ENCODE measurements at places on chromosomes 16 and 17.

- peak; percentile 46 for DNase-seq
Observed at GRCh38 chr16:9091867-9092281, 430 bp downstream of the HAPSTR1 start.

- DNase-seq, result no peak
Observed at GRCh38 chr17:12691173-12691572, 25.5 kb downstream of the MYOCD start.

GRCh38 chr16:72566174-72566573, 394.2 kb upstream of the PMFBP1 start:
- DNase-seq, result no peak

DNA sequence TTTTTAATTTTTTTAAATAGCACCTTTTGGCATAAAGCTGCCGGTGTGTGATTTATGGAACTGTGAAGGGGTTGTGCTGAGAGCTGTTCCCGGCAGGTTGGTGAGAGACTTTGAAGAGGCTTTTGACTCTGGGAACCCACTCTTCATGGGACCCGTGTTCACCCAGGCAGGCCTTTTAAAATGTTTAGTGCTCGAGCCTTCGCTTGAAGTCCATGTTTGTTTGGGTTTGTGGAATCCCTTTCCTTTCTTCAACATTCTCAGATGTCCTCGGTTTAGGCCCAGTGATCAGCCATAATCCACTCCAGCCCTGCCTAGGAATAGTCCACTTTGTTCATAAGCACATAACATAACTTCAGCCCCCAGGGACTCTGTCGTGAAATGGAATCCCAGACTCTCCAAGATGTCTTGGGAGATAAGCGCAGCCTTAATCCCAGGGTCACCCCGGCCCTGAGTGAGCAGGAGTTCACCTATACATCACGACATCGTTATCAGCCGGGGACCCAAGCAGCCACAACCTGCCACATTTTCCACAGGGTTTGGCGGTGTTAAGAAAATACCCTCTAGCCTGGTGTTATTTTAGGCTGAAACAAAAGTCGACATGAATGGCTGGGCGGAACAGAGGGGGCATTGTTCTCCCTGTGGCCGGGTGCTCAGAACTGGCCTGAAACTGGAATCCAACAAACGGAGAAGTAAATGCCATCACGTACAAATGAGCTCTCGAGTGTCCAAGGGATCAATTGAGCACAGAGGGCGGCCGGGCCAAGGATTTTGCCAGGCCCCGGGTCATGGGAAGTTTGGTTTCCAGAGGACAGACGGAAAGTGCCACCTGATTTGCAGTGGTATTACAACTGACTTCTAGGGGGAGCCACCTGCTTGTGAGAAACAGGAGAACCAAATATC, 145.7 kb upstream of the IRX3 start:
- no peak for DNase-seq

GRCh38 chr17:77332981-77333685, 192.4 kb downstream of the SEC14L1 start:
- DNase-seq, result peak; percentile 24

GRCh38 chr16:20799599-20799998, 6.7 kb downstream of the ERI2 start:
- peak; percentile 8 for DNase-seq

DNA sequence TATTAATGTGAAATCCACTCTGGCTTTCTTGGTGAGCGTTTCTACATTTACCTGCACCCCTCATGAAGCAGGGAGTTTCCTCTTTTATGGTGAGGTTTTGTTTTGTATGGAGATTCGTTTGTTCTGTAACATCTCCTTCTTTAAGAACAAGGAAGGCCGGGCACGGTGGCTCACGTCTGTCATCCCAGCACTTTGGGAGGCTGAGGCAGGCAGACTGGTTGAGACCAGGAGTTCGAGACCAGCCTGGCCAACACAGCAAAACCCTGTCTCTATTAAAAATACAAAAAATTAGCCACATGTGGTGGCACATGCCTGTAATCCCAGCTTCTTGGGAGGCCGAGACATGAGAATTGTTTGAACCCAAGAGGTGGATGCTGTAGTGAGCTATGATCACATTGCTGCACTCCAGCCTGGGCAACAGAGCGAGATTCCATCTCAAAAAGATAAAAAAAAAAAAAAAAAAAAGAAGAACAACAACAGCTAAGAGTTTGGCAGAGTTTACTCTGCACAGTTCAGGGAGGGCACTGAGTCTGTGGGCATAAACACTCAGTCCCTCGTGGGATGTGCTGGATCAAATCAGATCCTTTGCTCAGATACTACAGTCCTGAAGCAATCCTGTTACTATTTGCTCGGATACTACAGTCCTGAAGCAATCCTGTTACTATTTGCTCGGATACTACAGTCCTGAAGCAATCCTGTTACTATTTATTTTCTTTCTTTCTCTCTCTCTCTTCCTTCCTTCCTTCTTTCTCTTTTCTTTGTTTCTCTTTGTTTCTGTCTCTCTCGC, 28.9 kb downstream of the ADCY9 start:
- no peak for DNase-seq

- DNase-seq, result no peak
Observed at GRCh38 chr16:9528511-9529079, 437.2 kb downstream of the HAPSTR1 start.

GRCh38 chr16:87252269-87252970, 64.8 kb downstream of the C16orf95 start:
- DNase-seq, result no peak

GRCh38 chr16:53662072-53662471, 41.6 kb downstream of the RPGRIP1L start:
- no peak for DNase-seq

GRCh38 chr16:31201582-31202413, 762 bp downstream of the PYCARD start:
- DNase-seq, result peak; percentile 50

All from CD4-positive, alpha-beta T cell treated with Interleukin-10 for 1 hour (primary cell).